ENCODE measurements at places on chromosomes 12 and 14. TPM values are rescaled to one million over a fixed set of nuclear protein-coding genes. Genes with fewer than 3 reads are reported as not detected.

DNA sequence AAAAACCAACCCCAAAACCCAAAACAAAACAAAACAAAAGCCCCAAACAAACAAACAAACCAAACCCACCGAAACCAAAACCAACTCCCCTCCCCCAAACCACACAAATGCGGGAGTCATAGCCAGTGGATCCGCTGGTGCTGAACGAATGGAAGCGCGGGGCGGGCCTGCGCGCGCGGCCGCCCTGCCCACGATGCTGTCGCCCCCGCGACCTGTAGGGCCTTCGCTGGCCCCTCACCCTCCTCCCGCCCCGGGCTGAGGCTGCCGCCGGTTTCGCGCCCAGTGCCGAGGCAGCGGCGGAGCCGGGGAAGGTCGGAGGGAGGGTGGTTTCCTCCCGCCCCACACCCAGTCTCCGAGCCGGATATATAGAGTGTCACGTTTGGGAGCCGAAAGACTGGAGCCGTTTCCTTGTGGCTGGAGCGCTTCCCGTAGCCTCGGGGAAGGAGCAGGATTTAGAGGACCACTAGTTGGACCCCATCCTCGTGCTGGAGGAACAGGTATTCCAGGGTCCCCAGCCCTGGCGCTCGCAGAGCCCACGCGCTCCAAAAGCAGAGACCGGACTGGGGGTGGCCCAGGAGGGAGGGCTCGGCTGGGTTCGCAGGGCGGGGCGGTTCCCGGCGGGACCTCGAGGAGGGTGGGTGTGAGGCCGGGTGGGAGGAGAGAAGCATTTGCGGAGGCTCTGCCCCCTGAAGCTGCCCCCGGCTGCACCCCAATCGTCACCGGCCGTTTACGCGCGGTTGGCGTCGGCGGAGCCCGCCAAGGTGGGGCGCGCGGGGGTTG lies at the start of gene FAR2:
FAR2 (plus strand) TSS at position 368 of the 780 bp plus-strand sequence. CDS start 121,172 bp downstream, outside the sequence.
- peak; percentile 76 for DNase-seq

ADGRD1 gene
- total RNA-seq = 108 TPM

NUP107 gene
- total RNA-seq = 30.2 TPM

CLMN gene
- total RNA-seq = 26.8 TPM

All from lower lobe of right lung (tissue), 2 donors.